ENCODE measurements at places on chromosomes 5 and 9.

- no peak for DNase-seq
These were observed 124.3 kb downstream of the GCNT1 start for GRCh38 chr9:76583256-76583655.

DNA sequence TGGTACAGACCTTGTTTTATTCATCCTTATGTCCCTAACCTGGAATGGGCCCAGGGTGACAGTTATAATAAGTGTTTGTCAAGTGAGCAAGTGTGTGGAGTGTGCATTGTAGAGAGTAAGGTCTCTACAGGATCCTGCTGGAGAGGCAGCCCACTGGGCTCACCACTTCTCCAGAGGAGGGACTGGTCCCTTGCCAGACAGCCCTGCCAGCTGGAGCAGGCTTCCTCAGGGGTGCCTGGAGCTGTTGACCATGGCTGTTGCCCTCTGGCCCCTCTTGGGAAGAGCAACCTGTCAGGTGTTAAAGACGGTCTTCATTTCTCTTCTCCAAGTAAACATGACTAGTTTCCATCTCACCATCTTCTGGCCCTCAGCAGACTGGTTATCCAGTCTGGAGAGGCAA is 20.0 kb downstream of the IRF1 start:
- DNase-seq: no peak

- DNase-seq: no peak
These were observed 654.4 kb upstream of the CDH6 start for GRCh38 chr5:30539004-30539634.

DNA sequence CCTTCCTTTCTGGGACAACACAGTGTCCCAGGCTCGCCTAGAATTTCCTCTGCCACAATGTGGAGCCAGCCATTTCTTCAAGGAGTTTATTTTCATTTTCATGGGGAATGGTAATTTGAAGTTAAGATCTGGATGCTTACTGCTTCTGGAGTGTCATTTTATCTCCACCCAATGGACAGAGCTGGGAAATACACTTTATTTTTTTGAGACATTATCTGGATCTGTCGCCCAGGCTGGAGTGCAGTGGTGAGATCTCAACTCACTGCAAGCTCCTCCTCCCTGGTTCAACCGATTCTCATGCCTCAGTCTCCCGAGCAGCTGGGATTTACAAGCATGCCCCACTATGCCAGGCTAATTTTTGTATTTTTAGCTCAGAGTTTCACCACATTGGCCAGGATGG is 12.7 kb upstream of the THG1L start:
- no peak for DNase-seq

- DNase-seq: no peak
These were observed 58.4 kb downstream of the PSMB7 start for GRCh38 chr9:124356745-124357390.

GRCh38 chr9:83959061-83959460 is 21.0 kb downstream of the HNRNPK start:
- DNase-seq: no peak

DNA sequence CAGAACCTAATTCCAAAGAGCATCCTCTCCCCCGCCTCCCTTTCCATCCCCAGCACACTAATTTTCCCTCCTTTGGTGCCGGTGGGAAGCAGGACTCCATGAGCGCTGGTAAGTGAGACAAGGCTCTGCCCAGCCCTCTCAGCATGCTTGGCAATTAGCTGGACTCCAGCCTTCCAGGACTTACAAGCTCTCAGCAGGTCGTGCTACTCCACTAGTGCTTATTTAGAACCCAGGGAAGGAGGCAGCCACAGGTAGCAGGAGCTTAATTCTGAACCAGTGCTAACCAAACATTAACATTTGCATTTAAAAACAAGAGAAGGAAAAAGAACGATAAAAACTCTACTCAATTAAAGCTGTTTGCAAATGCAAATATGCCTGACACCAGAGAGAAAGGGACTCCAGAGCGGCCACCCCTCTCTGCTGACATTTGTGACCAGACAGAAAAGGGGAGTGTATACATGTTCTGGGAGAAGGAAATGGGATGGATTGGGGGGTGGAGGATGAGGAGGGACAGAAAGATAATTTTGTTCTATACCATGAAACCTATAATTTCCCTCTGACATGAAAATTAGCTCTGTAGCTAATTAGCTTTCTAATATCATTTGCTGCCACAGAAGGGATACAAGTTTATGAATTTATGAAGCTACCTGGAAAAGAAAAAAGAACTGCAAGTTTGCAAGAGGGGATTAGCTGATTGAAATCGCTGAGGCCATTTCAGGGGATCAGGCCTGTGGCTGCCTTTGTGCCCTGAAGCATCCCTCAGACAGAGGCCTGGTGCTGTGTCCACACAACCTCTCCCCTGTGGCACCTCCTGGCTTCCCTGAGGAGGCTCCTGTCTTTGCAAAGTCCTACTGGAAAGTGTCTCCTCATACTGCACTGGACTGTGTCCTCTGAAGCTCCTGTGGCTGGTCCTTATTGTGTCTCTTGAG is 266.3 kb downstream of the SEC61B start:
- DNase-seq: no peak

GRCh38 chr5:67643536-67643935 is 446.9 kb upstream of the CD180 start:
- no peak for DNase-seq

GRCh38 chr9:135165756-135166519 is 78.5 kb downstream of the OLFM1 start:
- no peak for DNase-seq

DNA sequence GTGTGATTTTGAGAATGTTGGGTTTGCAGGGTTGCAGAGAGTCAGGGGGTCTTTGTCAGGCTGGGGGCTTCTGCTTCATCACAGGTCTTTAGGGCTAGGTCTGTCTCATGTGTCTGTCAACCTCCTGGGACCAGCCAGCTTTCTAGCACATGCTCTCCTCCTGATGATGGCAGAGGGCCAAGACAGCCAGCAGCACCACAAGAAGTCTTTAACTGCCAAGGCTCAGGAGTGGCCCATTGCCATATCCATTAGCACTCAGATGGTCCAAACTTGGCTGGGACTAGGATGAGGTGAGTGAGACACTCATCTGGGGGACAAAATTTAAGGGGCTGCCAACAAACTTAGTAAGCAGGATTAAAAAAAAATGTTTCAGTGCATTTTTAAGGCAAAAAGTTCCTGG is 384.2 kb upstream of the CDH10 start:
- no peak for DNase-seq

DNA sequence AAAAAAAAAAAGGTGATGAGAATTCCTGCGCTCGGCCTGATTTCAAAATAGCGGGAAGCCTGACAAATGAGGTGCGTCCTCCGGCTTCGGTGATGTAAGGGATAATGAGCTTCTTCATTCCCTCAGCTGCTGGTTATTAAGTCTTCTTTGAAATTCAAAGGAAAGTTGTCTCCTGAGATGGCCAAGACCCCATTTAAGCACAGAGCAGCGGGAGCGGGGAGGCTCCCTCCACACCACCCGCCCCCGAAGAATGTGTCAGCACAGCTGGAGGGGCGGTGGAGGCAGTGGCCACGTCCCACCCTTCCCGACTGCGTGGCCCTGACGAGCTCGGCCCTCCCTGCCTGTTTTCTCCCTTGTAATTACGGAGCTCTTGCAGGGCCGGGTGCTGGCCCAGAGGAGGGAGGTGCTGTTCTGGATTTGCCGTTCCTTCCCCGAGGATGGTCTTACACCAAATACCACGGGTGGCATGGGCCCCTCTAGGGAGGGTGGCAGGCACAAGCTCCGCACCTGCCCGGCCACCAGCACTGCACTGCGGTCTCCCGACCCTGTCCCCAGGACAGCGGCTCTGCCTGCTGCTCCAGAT is 31.0 kb downstream of the SLC9A3 start:
- no peak for DNase-seq

- no peak for DNase-seq
These were observed 677.5 kb downstream of the ACTL7B start for GRCh38 chr9:108178318-108178717.

DNA sequence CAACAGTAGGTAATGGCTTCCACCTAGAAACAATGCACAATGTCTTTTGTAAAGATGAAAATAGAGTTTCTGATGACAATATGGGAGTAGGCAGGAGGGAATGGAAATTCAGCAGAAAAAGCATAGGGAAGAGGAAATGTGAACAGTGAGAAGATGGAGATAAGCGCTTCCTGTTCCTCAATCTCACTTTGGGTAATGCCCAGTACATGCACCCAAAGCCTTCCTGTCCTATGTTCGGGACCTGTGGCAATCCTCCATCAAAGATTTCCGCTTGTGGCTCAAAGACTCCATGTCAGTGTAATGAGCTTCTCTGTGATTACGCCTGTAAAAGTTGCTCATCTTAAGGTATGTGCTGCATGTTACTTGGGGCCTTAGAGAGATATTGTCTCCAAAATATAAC is 2.7 kb downstream of the UGT3A1 start:
- DNase-seq: no peak

- no peak for DNase-seq
These were observed 51.0 kb upstream of the NFIL3 start for GRCh38 chr9:91474656-91475055.

- DNase-seq: no peak
These were observed 514.7 kb downstream of the DIRAS2 start for GRCh38 chr9:90127923-90128322.

- DNase-seq: no peak
These were observed 46.1 kb upstream of the RIC1 start for GRCh38 chr9:5582835-5583195.

GRCh38 chr9:2486988-2487387 is 134.6 kb upstream of the VLDLR start:
- no peak for DNase-seq

GRCh38 chr9:124512806-124513204 is 5.6 kb upstream of the NR5A1 start:
- no peak for DNase-seq

DNA sequence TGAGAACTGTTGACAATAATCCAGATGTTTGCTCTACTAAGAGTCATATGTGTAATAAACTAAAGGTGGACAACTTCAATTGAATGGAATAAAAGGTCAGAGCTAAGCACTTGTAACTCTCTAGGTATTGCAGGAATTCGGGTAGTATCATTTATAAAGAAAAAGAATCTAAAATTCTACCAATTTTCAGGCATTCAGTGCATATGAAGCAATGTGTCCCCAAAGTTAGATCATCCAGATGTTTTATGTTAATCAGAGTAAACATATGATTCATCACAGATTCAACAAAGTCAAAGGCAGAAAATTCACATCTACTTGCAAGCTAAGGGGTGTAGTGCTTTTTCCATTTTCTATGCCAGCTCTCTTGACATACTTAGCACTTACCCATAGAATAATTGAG is 477.1 kb downstream of the PDE4D start:
- DNase-seq: no peak

GRCh38 chr9:113316030-113316429 is 12.9 kb upstream of the RNF183 start:
- DNase-seq: no peak

- DNase-seq: no peak
These were observed 7.9 kb downstream of the MSX2 start for GRCh38 chr5:174732036-174733020.

- DNase-seq: no peak
These were observed 10.4 kb downstream of the ISOC1 start for GRCh38 chr5:129104915-129105455.

GRCh38 chr9:10212702-10213101 is 400.1 kb downstream of the PTPRD start:
- no peak for DNase-seq

DNA sequence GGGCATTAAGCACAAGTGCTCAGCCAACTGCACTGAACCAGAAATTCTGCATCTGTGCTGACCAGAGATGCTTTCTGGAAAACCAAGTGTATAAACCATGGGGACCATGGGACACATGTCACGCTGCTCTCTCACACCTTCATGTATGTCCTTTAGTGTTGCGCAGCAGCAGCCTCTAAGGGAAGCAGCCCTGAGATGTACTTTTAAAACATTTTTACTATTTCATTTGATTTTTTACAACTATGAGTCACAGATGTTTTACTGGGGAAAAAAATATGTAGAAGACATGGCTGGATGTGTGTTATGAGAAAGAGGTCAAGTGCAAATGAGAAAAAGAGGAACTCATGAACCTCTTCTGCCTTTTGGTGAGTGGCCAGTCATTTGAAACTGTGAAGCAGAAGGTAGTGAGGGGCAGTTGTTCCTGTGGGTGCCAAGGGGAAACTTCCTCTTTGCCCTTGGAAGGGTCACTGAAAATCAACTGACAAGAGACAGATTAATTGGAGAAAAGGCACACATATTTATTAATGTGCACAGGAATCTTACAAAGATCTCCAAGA is 31.4 kb upstream of the SYK start:
- DNase-seq: no peak

DNA sequence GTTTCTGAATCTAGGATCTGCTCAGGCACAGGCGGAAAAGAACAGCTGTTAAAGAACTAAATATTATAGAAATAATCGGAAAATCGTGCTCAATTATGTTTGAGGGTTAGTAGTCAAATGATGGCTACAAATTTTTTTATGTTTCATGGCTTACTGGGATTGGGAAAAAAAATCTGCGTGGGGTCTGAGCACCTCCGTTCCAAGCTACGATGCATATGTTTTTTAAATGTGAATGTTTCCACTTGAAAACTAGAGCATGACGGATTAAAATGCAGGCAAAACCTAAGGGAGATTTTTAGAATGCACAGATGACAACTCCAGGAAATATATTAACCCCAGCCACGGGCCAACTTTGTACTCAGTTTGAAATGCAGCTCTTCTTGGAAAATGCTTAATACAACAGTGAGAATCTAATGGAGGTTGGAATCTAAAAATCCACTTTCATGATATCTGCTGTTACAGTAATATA is 5.3 kb downstream of the OTP start:
- no peak for DNase-seq

- no peak for DNase-seq
These were observed 115.2 kb downstream of the CPLANE1 start for GRCh38 chr5:37133939-37134338.

- no peak for DNase-seq
These were observed 2064.1 kb downstream of the MAT2B start for GRCh38 chr5:165569551-165569950.

DNA sequence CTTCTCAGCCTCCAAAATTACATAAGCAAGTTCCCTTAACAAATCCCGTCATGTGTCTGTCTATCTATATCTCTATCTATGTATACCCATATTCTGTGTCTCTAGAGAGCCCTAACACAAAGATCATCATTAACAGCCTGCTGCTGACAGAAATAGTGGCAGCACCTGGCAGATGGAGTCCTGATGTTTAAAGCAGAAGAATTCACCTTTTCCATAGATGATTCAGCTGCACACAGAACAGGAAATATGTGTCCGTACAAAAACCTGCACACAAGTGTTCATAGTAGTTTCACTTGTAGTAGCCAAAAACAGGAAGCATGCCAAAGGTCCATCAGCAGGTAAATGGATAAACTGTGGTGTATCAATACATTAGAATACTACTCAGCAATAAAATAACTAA is 45.0 kb upstream of the ACO1 start:
- DNase-seq: no peak

DNA sequence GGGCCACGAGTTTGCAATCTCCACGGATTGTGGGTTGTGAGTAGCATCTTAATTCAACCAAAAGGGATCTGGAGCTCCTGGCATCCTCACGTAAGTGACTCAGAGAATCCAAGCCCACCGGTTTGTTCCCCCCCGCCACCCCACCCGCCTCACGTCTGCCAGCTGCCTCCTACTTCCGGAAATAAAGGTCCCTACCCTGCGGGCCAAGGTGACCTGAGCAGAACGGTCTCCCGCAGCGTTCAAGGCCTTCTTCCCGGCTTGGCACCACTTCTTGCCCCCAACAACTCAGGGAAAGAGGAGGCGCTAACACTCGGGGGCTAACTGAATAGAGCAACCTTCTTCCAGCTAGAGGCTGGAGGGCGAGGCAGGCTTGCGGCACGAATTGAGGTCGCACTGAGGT is 8.8 kb upstream of the GPRIN1 start:
- no peak for DNase-seq
